ENCODE measurements at places on chromosomes 12 and 14.

- no peak for DNase-seq
These were observed 263.2 kb downstream of the SEC23A start for GRCh38 chr14:38839694-38840365.

- no peak for DNase-seq
These were observed 122.5 kb downstream of the ZFP36L1 start for GRCh38 chr14:68670359-68670715.

DNA sequence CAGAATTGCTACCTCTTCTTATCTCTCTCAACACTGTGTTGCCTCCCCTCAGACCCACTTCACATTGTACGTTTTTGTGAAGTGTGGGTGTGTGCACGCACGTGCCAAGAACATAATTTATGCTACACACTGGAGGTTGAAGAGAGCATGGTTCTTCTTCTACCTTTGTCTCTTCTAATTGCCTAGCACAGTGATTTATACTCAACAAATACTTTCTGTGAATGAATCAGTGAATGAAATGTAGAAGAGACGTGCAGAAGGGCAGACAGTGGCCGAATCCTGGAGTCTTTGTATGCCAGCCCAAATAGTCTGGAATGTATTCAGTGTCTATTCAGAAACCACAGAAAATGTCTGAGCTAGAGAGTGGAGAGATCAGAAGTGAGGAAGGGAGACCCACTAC, 4.6 kb upstream of the SAMD4A start:
- no peak for DNase-seq

- DNase-seq, result no peak
These were observed 3.6 kb downstream of the PSMA6 start for GRCh38 chr14:35295845-35296161.

DNA sequence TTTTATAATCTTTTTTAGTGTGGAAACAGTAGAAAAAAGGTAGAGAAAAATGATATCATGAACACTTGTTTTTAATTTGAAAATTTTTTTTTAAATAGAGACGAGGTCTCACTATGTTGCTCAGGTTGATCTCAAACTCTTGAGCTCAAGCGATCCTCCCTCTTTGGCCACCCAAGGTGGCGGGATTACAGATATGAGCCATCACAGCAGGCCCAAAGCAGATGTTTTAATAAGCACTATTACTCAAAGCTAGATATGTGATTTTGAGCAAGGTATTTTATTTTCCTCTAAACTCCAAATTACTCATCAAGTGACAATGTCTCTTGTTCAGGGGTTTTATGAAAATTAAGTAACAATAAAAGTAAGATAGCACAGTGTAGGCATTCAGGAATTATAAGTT, 10.7 kb upstream of the WDR89 start:
- no peak for DNase-seq

GRCh38 chr14:33280646-33281045, 342.0 kb downstream of the NPAS3 start:
- no peak for DNase-seq

DNA sequence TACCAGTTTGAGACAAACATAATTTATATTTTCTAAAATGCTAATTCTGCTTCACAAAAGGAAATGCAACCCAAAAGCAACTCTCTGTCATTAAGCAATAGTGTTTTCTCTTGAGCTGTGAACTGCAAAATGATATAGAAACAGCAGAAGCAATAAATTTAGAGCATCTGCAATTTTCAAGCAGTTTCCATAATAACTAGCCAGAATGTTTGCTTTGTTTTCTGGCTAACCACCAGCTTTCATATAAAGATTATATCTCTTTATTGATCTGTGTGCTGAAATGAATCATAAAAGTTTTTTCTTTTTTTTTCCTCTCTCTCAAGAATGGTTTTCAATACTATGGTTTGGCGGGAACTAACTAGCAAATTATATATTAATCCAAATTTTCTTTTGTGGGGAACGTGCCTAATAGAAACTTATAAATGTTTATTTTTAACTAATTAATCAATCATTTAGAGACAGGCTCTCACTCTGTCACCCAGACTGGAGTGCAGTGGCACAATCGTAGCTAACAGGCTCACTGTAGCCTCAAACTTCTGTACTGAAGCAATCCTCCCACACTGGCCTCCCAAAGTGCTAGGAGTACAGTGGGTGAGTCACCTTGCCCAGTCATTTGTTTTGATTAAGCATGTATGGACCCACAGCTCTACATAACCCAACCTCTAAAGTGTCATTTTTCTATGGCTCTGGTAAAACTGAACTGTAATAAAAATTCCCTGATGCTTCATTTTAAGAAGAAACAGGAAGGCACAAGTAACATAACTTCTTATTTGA, 830.1 kb upstream of the MGAT4C start:
- DNase-seq, result no peak

DNA sequence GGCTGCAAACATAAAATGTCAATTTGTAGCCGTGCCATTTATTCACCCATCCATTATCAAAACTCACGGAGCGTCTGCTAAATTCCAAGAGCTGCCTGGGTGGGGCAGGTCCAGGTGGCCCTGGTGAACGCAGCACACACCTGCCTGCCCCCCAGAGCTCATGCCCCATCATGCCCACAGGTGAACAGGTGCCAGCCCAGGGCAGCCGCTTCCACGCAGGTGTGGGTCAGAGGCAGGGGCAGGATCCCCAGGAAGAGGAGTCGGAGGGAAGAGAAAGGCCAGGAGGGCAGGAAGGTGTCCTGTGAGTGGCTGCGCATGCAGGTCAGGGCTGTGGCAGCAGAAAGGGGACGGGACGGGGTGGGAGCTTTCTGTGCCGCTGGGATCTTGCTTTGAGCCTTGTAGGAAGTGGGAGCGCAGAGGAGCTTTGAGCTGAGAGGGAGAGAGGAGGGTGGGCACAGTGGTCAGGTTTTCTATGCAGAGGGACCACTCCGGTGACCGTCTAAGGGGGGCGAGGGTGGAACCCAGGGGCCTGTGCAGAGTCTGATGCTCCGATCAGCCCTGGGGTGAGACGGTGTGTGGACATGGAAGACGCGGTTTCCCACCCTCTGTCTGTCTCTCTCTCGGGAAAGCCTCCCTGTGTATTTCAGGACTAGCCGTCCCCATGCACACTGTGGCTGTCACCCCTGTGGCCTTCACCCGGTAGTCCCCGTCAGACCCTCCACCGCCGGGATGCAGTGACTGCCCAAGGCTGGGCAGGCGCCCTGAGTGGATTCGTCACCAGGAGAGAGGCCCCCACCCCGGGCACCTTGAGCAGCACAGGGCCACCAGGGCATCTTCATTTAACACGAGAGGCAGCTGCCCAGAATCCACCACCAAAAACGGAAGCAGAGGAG, 26.7 kb downstream of the GALNT9 start:
- DNase-seq, result no peak

GRCh38 chr12:46473634-46474329, 101.2 kb upstream of the SLC38A2 start:
- no peak for DNase-seq

- no peak for DNase-seq
These were observed 318.5 kb downstream of the KCNC2 start for GRCh38 chr12:74891083-74891668.

Measured in NCI-H524 (cell line).